ENCODE measurements at places on chromosomes 3 and 15.

- no peak for DNase-seq
These were observed 4.6 kb upstream of the CCK start for GRCh38 chr3:42270561-42270960.

DNA sequence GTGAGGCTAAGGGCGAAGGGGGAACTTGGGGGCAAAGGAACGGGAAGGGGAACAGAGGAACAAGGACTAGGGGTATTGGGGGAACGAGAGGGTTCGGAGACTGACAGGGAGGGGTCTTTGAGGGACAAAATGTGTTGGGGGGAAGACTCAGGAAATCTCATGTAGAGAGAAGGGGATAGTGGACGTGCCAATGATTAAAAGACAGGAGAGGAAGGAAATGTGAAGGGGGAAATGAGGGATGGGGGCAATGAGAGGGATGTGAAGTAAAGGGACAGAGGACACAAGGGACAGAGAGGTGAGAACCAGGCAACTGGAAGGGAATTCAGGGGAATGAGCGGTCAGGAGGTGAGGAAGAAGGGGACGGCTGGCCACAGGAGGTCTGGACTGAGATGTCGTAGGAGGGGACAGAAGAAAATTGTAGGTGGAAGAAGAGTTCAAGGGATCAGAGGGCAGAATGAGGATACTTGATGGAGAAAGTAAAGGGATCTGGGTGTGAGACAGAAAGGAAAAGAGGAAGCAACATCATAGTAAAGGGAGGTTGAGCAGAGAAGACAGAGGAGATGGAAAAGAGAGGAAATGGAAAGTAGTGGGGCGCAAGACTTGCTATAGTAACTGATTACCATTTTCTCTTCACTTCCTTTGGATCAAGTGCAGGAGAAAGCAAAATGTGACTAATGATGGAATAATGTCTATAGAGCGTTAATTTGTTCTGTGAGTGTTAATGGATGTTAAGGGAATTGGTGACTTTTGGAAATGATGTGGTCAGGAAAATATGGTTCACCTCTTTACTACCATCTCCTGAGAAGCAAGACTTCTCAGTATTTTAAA is 749 bp downstream of the RAB8B start:
- no peak for DNase-seq

DNA sequence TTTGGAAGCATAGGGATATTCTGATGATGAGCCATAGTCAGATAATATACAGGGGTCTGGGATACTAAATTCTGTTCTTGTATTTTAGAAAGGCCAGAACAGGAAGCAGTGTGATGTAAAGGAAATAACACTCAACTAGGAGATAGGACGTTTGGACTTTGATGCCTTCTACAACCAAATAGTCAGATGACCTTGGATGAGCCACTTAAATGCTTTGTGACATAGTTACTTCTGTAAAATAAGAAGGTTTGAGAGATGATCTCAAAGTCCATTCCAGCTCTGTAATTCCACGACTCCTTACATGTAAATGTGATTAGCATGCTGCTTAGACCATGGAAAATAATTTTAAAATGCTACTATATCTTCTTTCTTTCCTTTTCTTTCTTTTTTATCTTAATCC is 29.5 kb upstream of the CCDC54 start:
- DNase-seq = no peak

DNA sequence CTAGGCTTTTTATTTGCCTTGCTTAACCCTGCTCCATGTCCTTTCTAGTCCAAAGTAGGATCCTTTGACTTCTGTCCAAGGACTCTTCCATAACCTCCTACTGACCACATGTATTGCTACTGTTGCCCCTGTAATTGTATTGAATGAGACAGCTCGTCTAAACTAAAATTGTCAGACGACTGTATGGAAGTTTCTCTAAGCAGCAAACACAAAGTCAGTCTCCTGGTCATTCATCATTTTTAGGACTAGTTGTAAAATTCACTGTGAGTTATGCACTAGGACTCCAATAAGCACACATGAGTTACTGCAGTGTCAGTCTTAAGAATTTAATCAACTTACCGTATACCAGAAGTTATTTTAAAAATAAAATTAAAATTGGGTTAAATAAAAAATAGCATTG is 32.8 kb downstream of the SLTM start:
- DNase-seq = no peak

GRCh38 chr15:77225088-77225487 is 154.2 kb upstream of the TSPAN3 start:
- no peak for DNase-seq

Measured in skeletal muscle cell (primary cell).